ENCODE measurements at places on chromosomes 3 and 15. TPM values are rescaled to one million over a fixed set of nuclear protein-coding genes. Genes with fewer than 3 reads are reported as not detected.

DNA sequence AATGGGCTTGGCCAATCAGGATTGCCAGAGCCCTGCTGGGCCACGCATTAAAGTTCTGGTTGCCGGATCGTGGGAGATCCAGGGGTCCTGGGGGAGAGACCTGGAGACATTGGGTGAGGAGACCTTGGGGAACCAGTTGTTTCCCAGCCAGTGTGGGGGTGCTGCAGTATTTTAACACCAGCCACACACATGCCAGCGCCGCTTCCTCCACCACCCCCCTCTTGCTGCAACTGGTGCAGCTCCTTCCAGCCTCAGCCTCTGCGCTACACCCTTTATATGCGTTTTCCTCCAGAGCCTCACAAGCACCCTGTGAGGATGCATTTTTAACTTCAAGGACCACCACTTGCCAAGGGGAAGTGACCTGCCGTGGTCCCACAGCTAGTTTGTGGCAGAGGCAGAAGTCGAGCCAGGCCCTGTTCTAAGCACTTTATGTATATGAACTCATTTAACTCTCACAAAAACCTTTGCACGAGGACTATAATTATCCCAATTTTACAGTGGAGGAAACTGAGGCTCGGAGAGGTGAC, 29.4 kb upstream of the GRIP2 start:
- H3K4me3 ChIP-seq: no peak overlapping the region
- no peak for DNase-seq
- H3K4me1 ChIP-seq: no peaks in the 10 kb centered on the region
- H3K27ac ChIP-seq: no peak overlapping the region
- H3K27me3 ChIP-seq: no peaks in the 10 kb centered on the region

GRCh38 chr3:115626721-115627120, 3.4 kb downstream of the GAP43 start:
- H3K4me3 ChIP-seq: no peak overlapping the region
- no peak for DNase-seq
- no peaks in the 10 kb centered on the region for H3K27me3 ChIP-seq
- H3K4me1 ChIP-seq: peaks cover 3% of the 10 kb centered on the region
- H3K36me3 ChIP-seq: no peaks in the 10 kb centered on the region

DNA sequence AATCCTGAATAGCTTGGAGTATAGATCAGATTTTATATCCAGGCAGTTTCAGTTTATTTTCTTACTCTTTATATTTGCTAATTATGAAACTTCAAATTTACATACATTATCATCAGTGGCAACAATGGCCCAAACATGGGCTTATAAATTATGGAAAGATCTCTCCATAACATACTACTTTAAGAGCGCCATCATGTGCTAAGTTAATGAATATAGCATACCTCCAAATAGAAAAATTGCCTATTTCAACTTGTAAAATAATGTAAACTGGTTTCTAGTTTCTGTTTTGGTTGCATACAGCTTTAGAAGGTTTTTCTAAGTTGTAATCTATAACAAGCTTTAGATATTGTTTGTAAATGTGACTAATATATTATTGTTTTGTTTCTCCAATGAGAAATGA, 531.3 kb upstream of the UBE2E2 start:
- H3K27me3 ChIP-seq: no peaks in the 10 kb centered on the region
- DNase-seq: no peak
- H3K4me3 ChIP-seq: no peak overlapping the region
- H3K36me3 ChIP-seq: no peaks in the 10 kb centered on the region
- no peak overlapping the region for H3K27ac ChIP-seq
- no peaks in the 10 kb centered on the region for H3K4me1 ChIP-seq

GRCh38 chr15:93017526-93017925, 71.5 kb downstream of the RGMA start:
- no peaks in the 10 kb centered on the region for H3K27me3 ChIP-seq
- DNase-seq: no peak
- H3K36me3 ChIP-seq: peaks cover 84% of the 10 kb centered on the region
- H3K4me1 ChIP-seq: no peaks in the 10 kb centered on the region
- no peak overlapping the region for H3K4me3 ChIP-seq
- no peak overlapping the region for H3K27ac ChIP-seq

- no peaks in the 10 kb centered on the region for H3K4me1 ChIP-seq
- H3K4me3 ChIP-seq: no peak overlapping the region
- H3K27ac ChIP-seq: no peak overlapping the region
- H3K27me3 ChIP-seq: peaks cover 5% of the 10 kb centered on the region
- no peak for DNase-seq
Observed at GRCh38 chr15:77637851-77638692, 5.4 kb upstream of the LINGO1 start.

GRCh38 chr15:44584162-44584749, 47.3 kb downstream of the EIF3J start:
- H3K27me3 ChIP-seq: no peaks in the 10 kb centered on the region
- H3K27ac ChIP-seq: no peak overlapping the region
- H3K4me3 ChIP-seq: no peak overlapping the region
- H3K36me3 ChIP-seq: peaks cover 53% of the 10 kb centered on the region
- H3K4me1 ChIP-seq: no peaks in the 10 kb centered on the region

DNA sequence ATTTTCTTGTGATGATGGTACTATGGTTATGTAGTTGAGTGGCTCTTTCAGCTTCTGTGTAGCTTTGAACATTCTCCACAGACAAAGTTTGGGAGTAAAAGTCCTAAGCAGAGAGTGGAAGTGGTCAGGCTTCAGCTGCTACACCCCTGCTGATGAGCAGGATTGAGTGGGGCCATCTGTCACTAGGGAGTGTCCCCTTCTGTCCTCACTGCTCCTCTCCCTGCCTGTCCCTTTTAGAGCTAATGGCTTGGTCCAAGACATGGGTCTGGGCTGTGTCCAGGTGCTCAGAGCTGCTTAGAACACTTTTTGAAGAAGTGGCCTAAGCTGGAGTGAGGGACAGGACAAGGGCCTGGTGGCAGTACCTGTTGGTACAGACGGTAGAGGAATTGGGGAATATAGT, 15.1 kb downstream of the MYZAP start:
- no peaks in the 10 kb centered on the region for H3K27me3 ChIP-seq
- peaks cover 24% of the 10 kb centered on the region for H3K4me1 ChIP-seq
- H3K4me3 ChIP-seq: no peak overlapping the region
- H3K36me3 ChIP-seq: no peaks in the 10 kb centered on the region
- H3K27ac ChIP-seq: no peak overlapping the region

GRCh38 chr3:107637416-107638183, 114.8 kb downstream of the BBX start:
- no peak for DNase-seq
- no peaks in the 10 kb centered on the region for H3K27me3 ChIP-seq
- H3K27ac ChIP-seq: no peak overlapping the region
- H3K36me3 ChIP-seq: no peaks in the 10 kb centered on the region
- no peak overlapping the region for H3K4me3 ChIP-seq

DNA sequence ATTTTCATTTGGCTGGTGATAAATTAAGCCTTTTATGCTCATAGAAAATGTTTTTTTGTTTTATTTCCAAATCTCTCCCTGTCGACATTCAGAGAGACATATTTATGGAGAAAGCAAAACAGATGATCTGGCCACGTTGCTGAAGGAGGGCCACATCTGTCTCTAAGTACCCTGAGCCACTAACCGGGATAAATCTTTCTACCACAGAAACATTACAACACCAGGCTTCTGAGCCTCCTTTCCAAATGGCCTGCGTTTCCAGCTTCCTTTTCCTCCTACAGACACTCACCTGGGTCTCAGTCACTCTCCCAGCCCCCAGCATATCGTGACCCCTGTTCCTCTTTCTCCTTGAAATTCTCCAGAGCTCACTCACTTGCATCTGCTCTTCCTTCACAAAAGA, 161.0 kb downstream of the ARRDC4 start:
- no peak for DNase-seq
- H3K27ac ChIP-seq: no peak overlapping the region
- no peaks in the 10 kb centered on the region for H3K36me3 ChIP-seq
- no peaks in the 10 kb centered on the region for H3K27me3 ChIP-seq
- H3K4me1 ChIP-seq: no peaks in the 10 kb centered on the region

GRCh38 chr3:108494906-108495531, 15.4 kb downstream of the MYH15 start:
- no peak for DNase-seq
- no peak overlapping the region for H3K27ac ChIP-seq
- H3K4me1 ChIP-seq: no peaks in the 10 kb centered on the region
- no peaks in the 10 kb centered on the region for H3K36me3 ChIP-seq
- no peaks in the 10 kb centered on the region for H3K27me3 ChIP-seq

- DNase-seq: no peak
- H3K27ac ChIP-seq: no peak overlapping the region
- H3K4me1 ChIP-seq: no peaks in the 10 kb centered on the region
- no peaks in the 10 kb centered on the region for H3K27me3 ChIP-seq
Observed at GRCh38 chr3:62493109-62493801, 119.9 kb upstream of the FEZF2 start.

- DNase-seq: no peak
- H3K27me3 ChIP-seq: no peaks in the 10 kb centered on the region
- H3K4me3 ChIP-seq: no peak overlapping the region
- no peak overlapping the region for H3K27ac ChIP-seq
Observed at GRCh38 chr3:108645364-108645763, 55.8 kb downstream of the DZIP3 start.

- DNase-seq: peak; percentile 98
- H3K4me1 ChIP-seq: peaks cover 23% of the 10 kb centered on the region
- H3K27me3 ChIP-seq: no peaks in the 10 kb centered on the region
- peak overlapping the region; percentile 43 for H3K27ac ChIP-seq
- H3K36me3 ChIP-seq: no peaks in the 10 kb centered on the region
Observed at GRCh38 chr15:79834495-79834894, 62.3 kb downstream of the MTHFS start.

DNA sequence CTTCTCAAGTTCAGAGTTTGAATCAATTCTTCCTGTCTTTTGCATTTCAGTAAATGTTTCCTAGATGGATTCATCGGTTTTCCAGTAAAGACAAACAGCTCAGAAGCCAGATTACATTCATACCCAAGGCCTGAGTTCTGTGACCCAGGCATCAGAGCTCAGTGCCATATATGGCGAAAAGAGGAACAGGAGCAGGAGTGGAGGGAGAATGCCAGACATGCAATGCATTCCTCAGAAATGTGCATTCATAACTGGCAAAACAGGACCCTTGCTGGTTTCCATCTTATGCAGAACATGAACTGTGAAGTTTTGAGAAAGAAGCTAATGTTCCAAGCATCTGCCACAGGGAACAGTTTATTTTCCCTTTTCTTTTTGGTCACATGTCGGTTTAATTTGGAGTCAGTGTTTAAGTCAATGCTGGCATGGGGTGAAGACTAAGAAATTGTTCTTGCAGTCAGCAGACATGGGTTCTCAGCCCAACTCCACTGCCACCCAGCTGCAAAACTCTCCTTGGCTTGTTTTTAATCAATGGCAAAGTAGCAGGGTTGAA, 116.5 kb downstream of the LPP start:
- H3K27ac ChIP-seq: peak overlapping the region; percentile 58
- no peak overlapping the region for H3K4me3 ChIP-seq
- H3K4me1 ChIP-seq: peaks cover 49% of the 10 kb centered on the region
- no peaks in the 10 kb centered on the region for H3K36me3 ChIP-seq

- H3K27ac ChIP-seq: no peak overlapping the region
- DNase-seq: peak; percentile 87
- H3K4me3 ChIP-seq: no peak overlapping the region
- H3K27me3 ChIP-seq: no peaks in the 10 kb centered on the region
Observed at GRCh38 chr15:61834076-61834697, 226.1 kb downstream of the VPS13C start.

- no peak for DNase-seq
- no peaks in the 10 kb centered on the region for H3K27me3 ChIP-seq
- no peaks in the 10 kb centered on the region for H3K4me1 ChIP-seq
Observed at GRCh38 chr3:167989066-167989465, 106.7 kb downstream of the GOLIM4 start.

DNA sequence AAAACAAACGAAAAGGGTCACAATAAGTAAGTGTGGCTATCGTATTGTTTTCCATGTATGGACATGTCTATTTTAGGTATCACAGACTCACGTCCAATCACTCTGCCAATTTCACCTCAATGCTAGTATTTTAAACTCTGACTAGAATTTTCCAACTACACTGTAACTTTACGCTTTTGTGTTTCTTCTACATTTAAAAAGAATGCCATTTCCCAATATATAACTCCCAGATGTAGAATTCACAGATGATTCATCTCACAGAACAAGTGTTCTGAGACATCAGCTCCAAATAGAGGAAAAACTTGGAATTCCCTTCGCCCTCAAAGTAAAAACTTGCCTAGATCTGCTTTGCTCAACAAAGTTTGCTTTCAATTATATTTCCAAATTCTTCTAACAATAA, 14.2 kb downstream of the LRIG1 start:
- peaks cover 73% of the 10 kb centered on the region for H3K4me1 ChIP-seq
- H3K27me3 ChIP-seq: no peaks in the 10 kb centered on the region
- no peaks in the 10 kb centered on the region for H3K36me3 ChIP-seq
- no peak for DNase-seq
- no peak overlapping the region for H3K4me3 ChIP-seq

DNA sequence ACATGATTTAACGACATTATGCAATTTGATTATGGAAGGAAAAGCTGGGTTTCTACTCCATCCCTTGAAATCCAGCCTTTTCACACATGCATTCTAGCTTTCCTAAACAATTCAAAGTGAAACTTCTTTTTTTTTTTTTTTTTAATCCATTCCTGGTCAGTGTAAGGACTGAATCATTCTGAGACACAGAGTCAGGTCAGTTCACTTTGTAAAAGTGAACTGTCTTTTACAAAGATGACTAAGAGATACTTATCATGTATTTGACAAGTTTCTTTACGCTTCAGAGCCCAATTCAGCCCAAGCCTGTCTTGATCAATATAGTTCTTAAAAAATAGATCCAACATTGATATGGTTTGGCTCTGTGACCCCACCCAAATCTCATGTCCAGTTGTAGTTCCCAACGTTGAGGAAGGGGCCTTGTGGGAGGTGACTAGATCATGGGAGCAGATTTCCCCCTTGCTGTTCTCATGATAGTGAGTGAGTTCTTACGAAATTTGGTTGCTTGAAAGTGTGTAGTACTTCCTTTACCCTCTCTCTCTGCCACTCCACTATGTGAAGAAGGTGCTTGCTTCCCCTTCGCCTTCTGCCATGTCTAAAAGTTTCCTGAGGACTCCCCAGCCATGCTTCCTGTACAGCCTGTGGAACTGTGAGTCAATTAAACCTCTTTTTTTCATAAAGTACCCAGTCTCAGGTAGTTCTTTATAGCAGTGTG, 345.6 kb upstream of the THBS1 start:
- no peak overlapping the region for H3K4me3 ChIP-seq
- no peaks in the 10 kb centered on the region for H3K4me1 ChIP-seq
- H3K27me3 ChIP-seq: no peaks in the 10 kb centered on the region
- H3K27ac ChIP-seq: no peak overlapping the region

GRCh38 chr3:116939091-116939490, 229.5 kb downstream of the TUSC7 start:
- no peaks in the 10 kb centered on the region for H3K4me1 ChIP-seq
- H3K27ac ChIP-seq: no peak overlapping the region
- H3K4me3 ChIP-seq: no peak overlapping the region
- H3K36me3 ChIP-seq: no peaks in the 10 kb centered on the region

GRCh38 chr3:69164296-69164695, 41.9 kb upstream of the LMOD3 start:
- H3K4me1 ChIP-seq: no peaks in the 10 kb centered on the region
- no peaks in the 10 kb centered on the region for H3K27me3 ChIP-seq
- no peak for DNase-seq
- no peak overlapping the region for H3K4me3 ChIP-seq

KCNH8 gene
- total RNA-seq: 0.29 TPM

SPINK8 gene
- total RNA-seq: not detected

SLC28A1 gene
- total RNA-seq: not detected

BOC gene
- 43.7 TPM for total RNA-seq

LRRC31 gene
- not detected for total RNA-seq

CYP1A1 gene
- total RNA-seq: 0.54 TPM

ISL2 gene
- not detected for total RNA-seq

ABI3BP gene
- total RNA-seq: 101 TPM

LMAN1L gene
- total RNA-seq: not detected

All from thyroid gland (tissue), 4 donors.